ENCODE measurements at places on chromosomes 1 and 21.

DNA sequence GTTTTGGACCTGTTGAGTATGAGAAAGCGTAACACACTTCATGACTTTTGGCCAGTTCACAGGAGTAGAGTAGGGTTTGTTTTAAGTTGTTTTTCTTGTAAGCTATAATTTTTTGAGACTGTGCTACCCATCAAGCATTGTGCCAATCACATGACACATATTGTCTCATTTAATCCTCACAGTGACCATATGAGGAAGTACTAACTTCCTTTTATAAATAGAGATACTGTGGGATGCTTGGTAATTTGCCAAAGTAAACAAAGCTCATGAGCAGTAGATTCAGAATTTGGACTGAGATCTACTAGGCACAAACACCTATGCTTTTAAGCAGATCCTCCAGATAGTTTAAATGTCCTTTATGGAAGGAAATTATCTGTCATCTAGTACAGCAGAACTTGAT, 178.3 kb downstream of the CACNA1E start:
- DNase-seq, result no peak

GRCh38 chr1:192167911-192168700, 9.8 kb downstream of the RGS18 start:
- DNase-seq, result peak; percentile 22

DNA sequence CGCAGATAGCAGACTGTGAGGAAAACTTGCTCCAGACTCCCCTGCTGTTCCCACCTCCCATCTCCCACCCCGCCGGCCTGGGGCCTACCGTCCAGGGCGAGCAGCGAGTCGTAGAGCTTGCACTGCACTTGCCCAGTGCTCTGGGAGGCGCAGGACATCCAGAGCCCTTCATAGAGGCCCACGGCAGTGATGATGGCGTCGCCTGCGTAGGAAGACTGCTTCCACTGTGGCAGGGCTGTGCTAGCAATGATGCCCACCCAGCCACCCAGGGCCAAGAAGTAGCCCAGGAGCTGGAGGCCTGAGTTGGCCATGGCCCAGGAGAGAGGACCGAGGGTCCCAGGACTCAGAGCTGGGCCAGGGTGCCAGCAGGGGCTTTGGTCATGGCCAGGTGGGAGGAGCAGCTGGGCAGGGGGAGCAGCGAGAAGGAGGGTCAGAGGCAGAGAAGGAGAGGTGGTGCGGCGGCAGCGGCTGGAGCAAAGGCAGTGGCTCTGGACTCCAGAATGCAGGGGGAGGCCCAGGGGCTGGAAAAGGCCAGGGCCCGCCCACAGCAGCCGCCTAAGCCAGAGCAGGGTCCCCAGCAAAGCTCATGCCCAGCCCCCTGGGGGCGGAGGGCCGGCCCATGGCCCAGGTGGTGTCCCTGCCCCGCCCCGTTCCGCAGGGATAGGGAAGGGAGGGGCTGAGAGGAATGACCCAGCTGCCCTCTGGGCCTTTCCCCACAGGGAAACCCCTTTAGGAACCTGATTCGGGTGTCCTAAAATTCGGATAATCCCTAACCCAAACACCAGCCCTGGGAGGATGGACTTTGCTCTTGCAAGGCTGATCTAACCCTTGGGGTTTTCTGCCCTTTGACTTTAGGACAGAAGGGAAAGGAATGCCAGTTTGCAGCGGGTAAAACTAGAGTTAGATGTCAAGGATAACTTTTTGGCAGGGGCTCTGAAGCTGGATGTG, at the start of gene CLDN19:
TSS of gene CLDN19 (minus strand) at position 484 of the 948 bp plus-strand sequence. CDS start at position 311, 173 bp downstream.
- no peak for DNase-seq

DNA sequence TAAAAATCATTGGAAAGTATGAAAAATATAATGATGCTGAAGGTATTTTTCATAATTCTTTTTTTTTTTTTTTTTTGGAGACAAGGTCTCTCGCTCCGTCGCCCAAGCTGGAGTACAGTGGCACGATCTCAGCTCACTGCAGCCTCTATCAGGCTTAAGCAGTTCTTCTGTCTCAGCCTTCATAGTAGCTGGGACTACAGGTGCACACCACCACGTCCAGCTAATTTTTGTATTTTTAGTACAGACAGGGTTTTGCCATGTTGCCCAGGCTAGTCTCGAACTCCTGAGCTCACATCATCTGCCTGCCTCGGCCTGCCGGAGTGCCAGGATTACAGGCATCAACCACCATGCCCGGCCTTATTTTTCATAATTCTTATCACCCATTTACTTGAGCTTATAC, 13.3 kb downstream of the SMAP2 start:
- DNase-seq, result peak; percentile 16

- DNase-seq, result no peak
Observed at GRCh38 chr1:171507435-171507834, 22.1 kb downstream of the PRRC2C start.

- DNase-seq, result no peak
Observed at GRCh38 chr1:71193153-71193552, 112.3 kb upstream of the ZRANB2 start.

DNA sequence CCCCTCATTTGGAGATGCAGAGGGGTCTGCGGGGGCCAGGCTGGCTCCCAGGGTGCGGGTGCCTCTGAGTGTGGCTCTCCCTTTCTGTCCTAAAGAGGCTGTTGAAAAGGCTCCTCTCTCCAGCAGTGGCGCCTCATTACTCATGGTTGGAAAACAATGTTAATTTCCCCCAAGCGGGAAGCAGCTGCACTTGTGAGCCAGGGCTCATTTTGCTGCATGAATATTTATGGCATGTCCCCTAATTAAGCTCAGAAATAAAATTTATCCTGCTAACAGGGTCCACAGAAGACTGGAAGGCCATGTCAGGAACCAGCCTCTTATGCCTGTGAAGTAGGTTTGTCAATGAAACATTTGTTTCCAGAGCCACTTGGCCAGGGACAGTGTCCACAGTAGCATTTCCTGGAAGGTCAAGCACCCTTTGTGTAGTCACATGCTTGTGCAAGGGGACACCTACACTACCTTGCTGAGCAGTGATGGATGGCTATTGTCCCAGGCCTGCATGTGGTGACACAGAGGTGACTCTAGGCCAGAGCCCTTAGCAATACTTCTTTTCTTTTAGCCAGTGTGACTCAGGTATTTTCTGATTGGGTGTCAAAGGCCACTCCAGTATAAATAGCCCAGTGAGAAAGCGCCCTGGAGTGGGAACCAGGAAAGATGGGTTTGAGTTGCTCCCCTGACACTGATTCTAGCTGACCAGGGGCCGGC, 259.0 kb downstream of the FOXD2 start:
- DNase-seq, result no peak

GRCh38 chr1:65994223-65994622, 201.5 kb downstream of the PDE4B start:
- DNase-seq, result no peak

DNA sequence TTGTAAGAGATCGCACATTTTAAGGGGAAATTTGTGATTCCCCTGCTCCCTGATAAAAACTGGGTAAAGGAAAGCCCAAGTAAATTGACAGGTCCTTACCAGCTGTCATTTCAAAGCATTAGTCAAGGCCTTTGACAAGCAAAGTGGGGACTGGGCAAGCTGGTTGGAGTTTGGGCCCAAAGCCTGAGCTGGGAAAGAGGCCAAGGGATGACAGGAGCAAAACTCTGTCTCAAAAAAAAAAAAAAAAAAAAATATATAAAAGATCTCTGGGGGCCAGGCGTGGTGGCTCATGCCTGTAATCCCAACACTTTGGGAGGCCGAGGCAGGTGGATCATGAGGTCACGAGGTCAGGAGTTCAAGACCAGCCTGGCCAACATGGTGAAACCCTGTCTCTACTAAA, 36.9 kb downstream of the SLC2A1 start:
- DNase-seq, result no peak

DNA sequence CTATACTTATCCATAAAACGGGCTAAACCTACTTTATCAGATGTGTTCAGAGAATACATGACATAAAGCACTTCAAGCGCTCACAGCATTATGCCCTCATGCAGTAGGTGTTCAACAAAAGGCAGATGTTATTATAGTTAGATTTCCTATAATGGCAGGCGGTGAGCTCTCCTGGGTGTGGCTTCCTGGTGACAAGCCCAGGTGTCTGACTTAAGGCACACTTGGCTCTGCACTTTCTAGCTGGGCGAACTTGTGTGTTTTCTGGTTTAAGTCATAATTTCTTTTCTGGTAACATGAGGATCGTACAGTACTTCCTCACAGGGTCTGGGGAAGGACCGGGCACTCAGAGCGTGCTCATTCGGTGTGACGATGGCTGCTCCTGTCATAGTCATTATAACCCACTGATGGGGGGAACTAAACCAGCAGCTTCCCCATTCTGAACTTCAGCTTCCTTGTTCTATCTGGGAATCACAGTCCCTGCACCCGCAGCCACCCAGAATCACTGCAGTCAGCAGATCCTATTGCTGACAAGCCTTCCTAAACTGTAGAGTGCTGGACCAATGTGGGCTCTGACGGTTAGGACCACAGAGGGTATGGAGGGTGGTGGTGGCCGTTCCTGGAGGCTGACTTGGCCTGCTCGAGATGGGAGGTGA, 52.8 kb downstream of the IGSF21 start:
- no peak for DNase-seq

DNA sequence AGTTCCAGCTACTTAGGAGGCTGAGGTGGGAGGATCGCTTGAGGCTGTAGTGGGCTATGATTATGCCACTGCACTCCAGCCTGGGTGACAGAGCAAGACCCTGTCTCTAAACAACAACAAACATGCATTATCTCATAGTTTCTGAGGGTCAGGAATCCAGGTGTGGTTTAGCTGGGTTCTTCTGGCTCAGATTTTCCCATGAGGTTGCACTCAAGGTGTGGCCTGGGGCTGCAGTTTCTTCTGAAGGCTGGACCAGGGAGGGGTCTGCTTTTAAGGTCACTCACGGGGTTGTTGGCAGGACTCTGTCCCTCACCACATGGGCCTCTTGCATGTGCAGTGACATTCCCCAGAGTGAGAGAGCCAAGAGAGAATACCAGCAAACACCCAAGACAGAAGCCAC, 77.0 kb downstream of the EPHB2 start:
- DNase-seq, result no peak

GRCh38 chr1:204338360-204338759, 21.4 kb downstream of the PLEKHA6 start:
- no peak for DNase-seq

GRCh38 chr1:74690364-74690696, 16.7 kb upstream of the ERICH3 start:
- DNase-seq, result no peak

GRCh38 chr21:35075546-35075945, 26.4 kb upstream of the RUNX1 start:
- no peak for DNase-seq

DNA sequence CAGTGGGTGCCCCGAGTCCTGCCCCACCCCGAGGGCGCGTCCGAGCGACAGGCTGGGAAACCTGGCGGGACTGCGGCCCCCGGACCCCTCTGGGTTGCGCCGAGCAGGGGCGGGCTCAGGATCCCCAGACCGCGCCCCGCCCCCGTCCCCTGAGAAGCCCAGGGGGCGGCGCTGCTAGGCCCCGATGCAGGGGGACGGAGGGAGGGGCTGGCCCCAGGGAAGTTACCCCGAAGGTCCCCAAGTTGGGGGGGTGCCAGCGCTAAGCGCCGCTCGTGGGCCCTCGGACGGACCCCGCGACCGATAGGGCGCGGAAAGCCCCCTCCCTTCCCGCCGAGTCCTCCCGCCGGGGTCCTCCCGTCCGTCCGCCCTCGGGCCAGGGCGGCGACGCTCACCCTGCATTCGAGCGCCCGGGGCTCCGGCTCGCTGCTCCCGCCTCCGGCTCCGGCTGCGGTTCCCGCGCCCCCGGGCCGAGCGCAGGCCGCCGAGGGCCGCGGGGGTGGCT, 414 bp downstream of the GPR153 start:
- DNase-seq, result no peak

GRCh38 chr1:231571904-231572303, 43.4 kb downstream of the TSNAX start:
- DNase-seq, result no peak

DNA sequence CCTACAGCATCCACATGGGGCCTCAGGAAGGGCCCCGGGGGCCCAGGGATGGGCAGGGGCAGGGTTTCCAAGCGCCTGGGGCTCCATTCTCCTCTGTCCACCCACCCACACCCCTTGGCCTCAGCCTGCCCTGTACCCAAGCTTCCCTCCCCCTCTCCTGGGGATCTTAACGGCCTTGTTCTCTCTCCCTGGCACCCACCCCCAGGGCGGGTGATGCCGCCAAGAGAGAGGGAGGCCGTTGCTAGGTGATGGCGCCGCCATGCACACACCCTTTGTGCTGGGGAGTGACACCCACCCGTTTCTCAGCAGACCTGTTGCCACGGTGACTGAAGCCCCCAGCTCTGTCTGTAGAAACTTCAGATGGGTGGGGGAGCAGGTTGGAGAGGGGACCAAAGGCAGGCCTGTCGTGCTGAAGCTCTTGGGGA, 7.6 kb downstream of the GPR37L1 start:
- no peak for DNase-seq

DNA sequence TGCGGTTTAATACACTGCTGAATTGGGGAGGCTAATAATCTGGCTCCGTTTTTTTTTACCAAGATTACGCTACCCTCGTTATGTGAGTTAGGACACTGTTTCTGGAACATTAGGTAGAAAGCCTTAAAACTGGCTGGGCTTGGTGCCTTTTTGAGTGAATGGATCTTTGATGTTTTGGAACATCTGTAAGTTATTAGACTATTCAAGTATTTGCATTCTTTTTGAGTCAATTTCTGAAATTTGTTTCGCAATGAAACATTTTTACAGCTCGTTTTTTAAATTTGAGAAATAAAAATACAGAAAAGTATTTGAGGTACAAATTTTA, 106.9 kb downstream of the LTN1 start:
- DNase-seq, result peak; percentile 16

- DNase-seq, result no peak
Observed at GRCh38 chr1:3740042-3740441, 12.2 kb upstream of the CCDC27 start.

DNA sequence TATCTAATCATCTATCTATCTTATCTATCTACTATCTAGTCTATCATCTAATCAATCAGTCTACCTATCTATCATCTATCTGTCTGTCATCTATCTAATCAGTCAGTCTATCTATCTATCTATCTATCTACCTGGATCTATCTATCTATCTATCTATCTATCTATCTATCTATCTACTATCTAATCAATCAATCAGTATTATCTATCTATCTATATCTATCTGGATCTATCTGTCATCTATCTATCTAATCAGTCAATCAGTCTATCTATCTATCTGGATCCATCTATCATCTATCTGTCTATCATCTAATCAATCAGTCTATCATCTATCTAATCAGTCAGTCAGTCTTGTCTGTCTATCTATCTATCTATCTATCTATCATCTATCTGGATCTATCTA, 26.9 kb upstream of the C1orf174 start:
- no peak for DNase-seq

GRCh38 chr1:18877282-18877681, 17.8 kb upstream of the TAS1R2 start:
- DNase-seq, result no peak

GRCh38 chr1:11982010-11982392, 1.8 kb downstream of the MFN2 start:
- peak; percentile 24 for DNase-seq

DNA sequence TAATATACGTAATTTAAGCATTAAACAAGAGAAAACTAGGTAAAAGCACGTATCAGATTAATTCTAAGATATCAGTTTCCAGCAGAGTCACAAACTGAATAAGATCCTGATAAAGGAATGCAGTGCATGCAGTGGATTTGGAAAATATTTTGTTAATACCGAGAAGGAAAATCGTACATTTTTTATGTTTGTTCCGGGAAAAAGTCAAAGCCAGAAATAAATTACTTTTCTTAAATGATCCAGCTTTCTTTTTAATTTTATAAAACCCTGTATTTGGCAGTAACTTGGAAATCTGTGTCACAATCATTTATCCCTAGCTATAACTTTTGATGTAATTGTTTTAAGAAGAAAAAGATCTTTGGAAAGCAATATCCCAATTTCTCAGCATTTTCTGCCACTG, 955 bp downstream of the PALMD start:
- DNase-seq, result no peak

GRCh38 chr1:10210841-10211804, 753 bp downstream of the KIF1B start:
- DNase-seq, result no peak

Data from hematopoietic multipotent progenitor cell treated with erythropoietin and hydrocortisone succinate and interleukin-3 and kit ligand, for 8 days (in vitro differentiated cells).